ENCODE measurements at places on chromosomes 3 and 15. TPM values are rescaled to one million over a fixed set of nuclear protein-coding genes. Genes with fewer than 3 reads are reported as not detected.

- DNase-seq = no peak
Observed at GRCh38 chr3:71305231-71306206, 278.0 kb downstream of the FOXP1 start.

The CTXN2 gene
- not detected for total RNA-seq

GRCh38 chr3:149234671-149235245 lies 13.1 kb upstream of the CP start:
- no peak for DNase-seq

GRCh38 chr15:41811432-41812195 lies 16.3 kb upstream of the JMJD7 start:
- DNase-seq = peak; percentile 94

The IQCF6 gene
- total RNA-seq = not detected

DNA sequence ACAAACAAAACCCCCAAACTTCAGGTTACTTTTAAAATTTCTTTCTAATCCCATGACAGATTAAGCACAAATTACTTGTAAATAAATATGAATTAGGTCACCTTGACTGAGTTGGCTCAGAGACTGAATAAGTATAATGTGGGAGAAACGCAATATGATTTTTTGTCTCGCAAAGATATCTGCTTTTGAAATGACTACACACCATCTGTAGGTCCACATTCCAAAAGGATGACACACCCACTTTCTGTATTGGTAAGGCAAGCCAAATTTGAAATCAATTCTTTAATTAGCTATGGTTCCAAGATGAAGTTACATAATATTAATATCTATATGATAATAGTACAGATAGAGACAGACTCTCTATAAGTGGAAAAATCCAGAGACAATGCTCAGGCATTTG lies 66.9 kb upstream of the CSPG5 start:
- DNase-seq = no peak

DNA sequence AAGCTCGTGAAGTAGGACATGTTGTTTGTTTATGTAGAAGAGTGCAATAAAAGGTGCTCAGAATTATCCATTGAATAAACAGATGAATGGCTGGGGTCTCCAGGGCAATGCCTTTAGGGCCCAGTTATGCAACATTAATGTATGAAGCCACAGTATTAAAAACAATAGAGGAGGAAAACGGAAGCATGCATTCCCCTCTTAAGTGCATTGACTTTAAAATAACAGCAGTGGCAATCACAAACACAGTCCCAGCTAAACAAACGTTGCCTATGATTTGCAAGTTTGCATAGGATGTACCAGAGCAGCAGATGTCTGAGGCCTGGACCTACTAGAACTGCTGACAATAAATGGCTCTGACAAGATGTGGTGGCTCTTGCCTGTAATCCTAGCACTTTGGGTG lies 60.6 kb upstream of the GCNT3 start:
- no peak for DNase-seq

- DNase-seq = no peak
Observed at GRCh38 chr3:108088697-108089096, 2.1 kb downstream of the CD47 start.

The CACNA2D3 gene
- 2.4 TPM for total RNA-seq

GRCh38 chr15:41462084-41462795 lies 31.4 kb upstream of the ITPKA start:
- no peak for DNase-seq

The ROPN1B gene
- total RNA-seq = not detected

The IL17RB gene
- 0.96 TPM for total RNA-seq

- no peak for DNase-seq
Observed at GRCh38 chr15:101132390-101133180, 119.3 kb downstream of the CHSY1 start.

DNA sequence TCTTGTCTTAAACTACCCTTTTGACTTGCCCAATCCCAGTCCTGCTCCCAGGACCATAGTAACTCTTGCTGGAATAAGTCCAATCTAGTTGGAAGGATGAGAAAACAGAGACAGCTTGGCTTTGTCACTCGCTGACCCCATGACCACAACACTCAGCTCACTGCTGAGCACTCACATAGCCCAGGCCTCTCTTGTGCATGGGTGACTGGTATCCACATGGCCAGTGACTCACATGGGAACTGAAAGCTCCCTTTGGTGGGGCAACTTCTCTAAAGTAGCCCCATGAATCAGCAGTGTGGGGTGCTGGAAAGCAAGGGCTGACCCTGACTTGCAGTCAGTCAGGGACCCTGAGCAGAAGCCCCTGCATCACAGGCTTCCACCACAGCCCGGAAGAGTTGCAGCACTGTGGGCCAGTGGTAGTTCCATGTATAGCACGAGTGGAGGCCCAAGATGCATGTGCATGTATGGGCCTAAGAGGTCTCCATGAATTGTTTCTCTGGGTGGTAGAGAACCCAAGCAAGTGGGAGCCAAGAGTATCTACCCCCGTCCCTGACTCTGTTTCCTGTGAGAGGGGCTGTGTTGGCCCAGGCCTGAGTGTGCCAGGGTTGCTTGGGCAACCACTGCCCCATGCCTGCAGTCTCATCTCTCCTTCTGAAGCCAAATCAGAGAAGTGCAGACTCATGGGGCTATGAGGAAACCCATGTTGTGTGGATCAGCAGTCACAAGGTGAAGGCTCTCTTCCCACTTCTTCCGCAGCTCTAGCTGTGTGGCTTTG lies 62.1 kb upstream of the XCR1 start:
- peak; percentile 90 for DNase-seq

DNA sequence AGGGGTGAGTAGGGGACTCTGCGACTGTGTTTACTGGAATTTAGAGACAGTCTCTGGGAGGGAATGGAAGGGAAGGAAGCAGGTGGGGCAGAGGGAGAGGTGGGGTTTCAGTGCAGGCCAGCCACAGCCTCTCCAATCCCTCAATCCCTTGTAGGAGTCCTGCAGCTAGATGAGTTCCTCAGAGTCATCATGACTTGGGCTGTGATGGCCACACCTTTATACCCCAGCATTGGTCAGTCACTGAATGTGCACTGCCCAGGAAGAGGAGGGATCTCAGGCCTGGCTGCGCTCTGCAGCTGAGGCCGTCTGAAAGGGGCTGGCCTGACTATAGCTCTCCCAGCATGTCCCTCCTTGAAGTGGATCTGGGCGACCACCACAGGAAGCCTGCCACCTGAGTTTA lies 67.3 kb upstream of the GLCE start:
- DNase-seq = no peak

DNA sequence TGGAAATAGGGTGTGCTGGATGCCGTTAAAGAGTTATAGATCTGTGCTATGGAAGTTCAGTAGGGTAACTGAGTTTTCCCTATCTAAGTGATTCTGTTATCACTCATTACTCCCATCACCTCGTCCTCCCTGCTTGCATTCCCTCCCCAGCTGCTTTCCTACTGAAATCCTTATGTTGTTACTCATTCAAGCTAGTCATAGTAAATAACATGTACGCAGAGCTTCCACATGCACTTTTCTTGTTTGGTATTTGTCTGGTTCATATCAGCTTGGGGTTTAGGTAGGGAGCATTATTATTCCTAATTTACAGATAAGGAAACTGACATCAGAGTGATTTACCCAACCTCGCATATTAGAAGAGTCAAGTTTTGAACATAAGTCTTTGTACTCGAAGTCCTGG lies 135.1 kb downstream of the HCN4 start:
- DNase-seq = no peak

All from aorta (tissue), 5 donors.